ENCODE measurements at places on chromosomes 5 and 9.

GRCh38 chr9:437066-437465, 222.4 kb downstream of the DOCK8 start:
- DNase-seq, result no peak

- no peak for DNase-seq
Observed at GRCh38 chr9:126883636-126884035, 23.2 kb downstream of the ZBTB34 start.

DNA sequence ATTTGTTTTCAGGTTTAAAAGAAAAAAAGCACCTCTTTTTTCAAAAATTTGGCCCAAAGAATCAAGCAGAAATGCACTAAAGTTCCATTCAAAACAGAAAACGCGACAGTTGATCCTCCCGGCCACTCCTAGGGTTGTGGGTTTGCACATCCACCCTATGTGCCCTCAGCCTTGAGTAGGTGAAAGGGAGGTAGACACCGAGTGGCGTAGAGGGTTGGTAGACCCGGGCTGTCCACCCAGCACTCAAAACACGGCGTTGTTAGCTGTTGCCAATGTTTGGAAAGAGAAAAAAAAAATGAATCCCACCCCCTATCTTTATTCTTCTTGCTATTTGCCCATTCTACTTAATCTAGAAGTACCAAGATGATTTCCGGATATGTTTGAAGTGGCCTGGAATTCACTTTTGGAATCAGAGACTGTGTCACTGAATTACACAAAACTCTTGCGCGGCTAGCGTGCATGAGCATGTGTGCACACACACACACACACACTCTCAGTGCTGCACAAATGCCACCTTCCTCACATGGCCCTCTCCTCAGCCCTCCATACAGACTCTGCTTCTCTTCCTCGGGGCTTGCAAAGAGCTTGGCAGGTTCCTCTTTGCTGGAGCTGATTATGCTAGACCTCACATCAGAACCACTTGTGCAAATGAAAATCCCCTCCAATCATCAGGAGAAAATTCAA, 110.2 kb upstream of the HAND1 start:
- no peak for DNase-seq

DNA sequence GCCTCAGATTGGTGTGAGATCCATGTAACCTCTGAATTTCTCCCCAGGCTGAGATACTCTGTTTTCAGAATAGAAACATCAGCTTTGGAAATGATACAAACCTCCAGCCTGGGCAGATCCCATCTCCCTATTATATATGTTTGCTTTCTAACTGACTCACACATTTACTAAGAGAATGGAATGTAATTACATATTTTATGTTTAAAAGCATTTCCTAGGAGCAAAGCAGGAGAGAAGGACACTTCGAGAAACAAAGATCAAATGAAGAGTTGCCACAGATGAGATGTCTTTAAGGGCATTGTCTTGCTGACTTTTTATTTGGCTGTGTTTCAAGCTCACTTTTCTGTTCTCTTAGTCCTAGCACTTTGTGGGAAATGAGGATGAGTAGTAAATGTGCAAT, 96.3 kb downstream of the CDH18 start:
- DNase-seq, result no peak

- DNase-seq, result no peak
Observed at GRCh38 chr9:16257604-16258003, 612.9 kb downstream of the BNC2 start.

GRCh38 chr9:130635721-130636647, 28.4 kb upstream of the PRDM12 start:
- no peak for DNase-seq

Data from iPS DF 6.9 (cell line).